ENCODE measurements at places on chromosomes 11 and 22. TPM values are rescaled to one million over a fixed set of nuclear protein-coding genes. Genes with fewer than 3 reads are reported as not detected.

GRCh38 chr11:2379466-2380174 is 2.5 kb downstream of the CD81 start:
- peak overlapping the region; percentile 77 for H3K27ac ChIP-seq
- no peak for DNase-seq
- no peaks in the 10 kb centered on the region for H3K36me3 ChIP-seq
- no peaks in the 10 kb centered on the region for H3K27me3 ChIP-seq

SOX6 gene
- 46.1 TPM for total RNA-seq

DNA sequence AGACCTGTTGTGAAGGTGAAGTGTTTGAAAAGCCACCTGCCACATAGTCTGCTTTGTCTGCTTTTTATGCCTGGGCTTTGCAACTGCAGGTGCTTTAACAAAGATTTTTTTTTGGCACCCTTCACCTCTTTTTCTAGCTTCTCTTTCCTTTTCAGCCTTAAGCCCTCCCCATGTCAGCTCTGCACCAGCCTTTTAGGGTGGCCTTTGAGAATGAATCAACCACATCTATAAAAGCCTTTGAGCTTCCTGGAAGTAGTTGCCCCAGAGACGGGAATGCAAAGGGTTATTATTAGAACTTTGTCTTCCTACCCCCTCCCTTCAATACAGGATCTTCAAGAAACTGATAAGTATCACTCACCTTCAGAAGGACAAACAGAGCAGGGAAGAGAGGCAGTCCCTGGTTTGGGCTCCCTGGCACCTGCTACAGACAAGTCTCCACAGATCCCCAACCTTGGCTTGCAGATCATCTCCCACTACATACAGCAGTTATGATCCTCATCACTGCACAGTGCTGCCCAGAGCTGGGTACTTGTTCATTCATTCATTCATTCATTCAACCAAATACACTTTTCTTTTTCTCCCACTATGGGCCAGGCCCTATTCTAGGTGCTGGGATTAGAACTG is 8.0 kb downstream of the PVALB start:
- DNase-seq: no peak
- no peak overlapping the region for H3K27ac ChIP-seq
- peaks cover 52% of the 10 kb centered on the region for H3K27me3 ChIP-seq
- H3K4me1 ChIP-seq: no peaks in the 10 kb centered on the region

DNA sequence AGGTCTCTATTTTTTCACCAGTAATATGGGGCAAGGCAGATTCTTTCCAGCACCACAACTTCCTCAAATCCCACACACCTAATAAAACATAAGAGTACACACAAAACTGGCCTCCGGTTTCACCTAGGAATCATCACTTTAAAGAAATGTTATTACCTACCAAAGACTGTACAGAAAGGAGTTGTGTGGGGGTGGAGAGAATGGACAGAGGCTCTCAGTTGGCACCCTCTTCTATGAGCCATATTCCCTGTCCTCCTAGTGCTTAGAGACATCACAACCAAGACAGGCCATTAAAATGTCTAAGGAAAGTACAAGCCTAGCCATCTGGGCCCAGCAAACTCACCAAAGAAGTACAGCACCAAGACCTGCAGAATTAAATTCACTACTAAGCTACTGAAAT is 56.1 kb downstream of the RBFOX2 start:
- H3K36me3 ChIP-seq: no peaks in the 10 kb centered on the region

- no peaks in the 10 kb centered on the region for H3K36me3 ChIP-seq
- no peak overlapping the region for H3K4me3 ChIP-seq
- H3K27me3 ChIP-seq: peaks cover 2% of the 10 kb centered on the region
- no peak overlapping the region for H3K27ac ChIP-seq
- no peaks in the 10 kb centered on the region for H3K4me1 ChIP-seq
- DNase-seq: no peak
These were observed 5.0 kb upstream of the RFPL3 start for GRCh38 chr22:32352681-32353080.

GRCh38 chr22:27877501-27877900 is 41.6 kb downstream of the PITPNB start:
- H3K4me1 ChIP-seq: peaks cover 92% of the 10 kb centered on the region
- H3K36me3 ChIP-seq: no peaks in the 10 kb centered on the region
- H3K27ac ChIP-seq: peak overlapping the region; percentile 72
- DNase-seq: no peak
- H3K27me3 ChIP-seq: no peaks in the 10 kb centered on the region
- peak overlapping the region; percentile 23 for H3K4me3 ChIP-seq

GRCh38 chr11:536841-537621 is at the start of gene LRRC56:
Gene LRRC56, plus strand, starts transcription at chr11:537527. Its CDS starts 3,158 bp downstream, at chr11:540685.
- no peaks in the 10 kb centered on the region for H3K27me3 ChIP-seq
- H3K4me3 ChIP-seq: peak within 1 kb of the TSS; percentile 81
- no peaks in the 10 kb centered on the region for H3K36me3 ChIP-seq
- peaks cover 5% of the 10 kb centered on the region for H3K4me1 ChIP-seq

OR2D2 gene
- not detected for total RNA-seq

DNA sequence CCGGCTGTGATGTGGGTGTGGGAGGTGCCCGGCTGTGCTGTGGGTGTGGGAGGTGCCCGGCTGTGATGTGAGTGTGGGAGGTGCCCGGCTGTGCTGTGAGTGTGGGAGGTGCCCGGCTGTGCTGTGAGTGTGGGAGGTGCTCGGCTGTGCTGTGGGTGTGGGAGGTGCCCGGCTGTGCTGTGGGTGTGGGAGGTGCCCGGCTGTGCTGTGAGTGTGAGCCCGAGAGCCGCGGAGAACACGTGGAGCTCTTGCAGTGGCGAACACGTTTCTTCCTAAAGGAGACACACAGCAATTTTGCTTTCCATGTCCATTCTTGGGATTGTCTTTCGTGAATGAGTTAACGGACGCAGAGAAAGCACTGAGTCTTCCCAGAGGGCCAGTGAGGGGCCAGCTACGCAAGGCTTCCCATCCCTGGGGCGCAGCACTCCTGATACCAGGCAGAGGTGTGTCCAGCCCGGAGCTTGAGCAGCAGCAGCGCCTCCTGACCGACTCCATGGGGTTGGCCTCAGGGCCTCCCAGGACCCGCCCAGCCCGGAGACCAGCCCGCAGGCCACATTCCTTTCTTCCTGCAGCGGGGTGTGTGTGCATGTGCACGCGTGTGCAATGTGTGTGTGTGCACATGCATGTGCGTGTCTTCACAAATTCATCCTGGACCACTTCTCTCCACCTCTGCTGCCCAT is 245.0 kb upstream of the B3GAT1 start:
- H3K27me3 ChIP-seq: peaks cover 14% of the 10 kb centered on the region
- H3K27ac ChIP-seq: no peak overlapping the region
- no peaks in the 10 kb centered on the region for H3K4me1 ChIP-seq
- H3K36me3 ChIP-seq: peaks cover 2% of the 10 kb centered on the region

GRCh38 chr22:30864441-30865420 is 103.8 kb downstream of the MORC2 start:
- H3K4me3 ChIP-seq: no peak overlapping the region
- H3K27ac ChIP-seq: no peak overlapping the region
- H3K27me3 ChIP-seq: no peaks in the 10 kb centered on the region

SCN3B gene
- 0.45 TPM for total RNA-seq

SCO2 gene
- total RNA-seq: 5.4 TPM

C11orf65 gene
- total RNA-seq: not detected

DNA sequence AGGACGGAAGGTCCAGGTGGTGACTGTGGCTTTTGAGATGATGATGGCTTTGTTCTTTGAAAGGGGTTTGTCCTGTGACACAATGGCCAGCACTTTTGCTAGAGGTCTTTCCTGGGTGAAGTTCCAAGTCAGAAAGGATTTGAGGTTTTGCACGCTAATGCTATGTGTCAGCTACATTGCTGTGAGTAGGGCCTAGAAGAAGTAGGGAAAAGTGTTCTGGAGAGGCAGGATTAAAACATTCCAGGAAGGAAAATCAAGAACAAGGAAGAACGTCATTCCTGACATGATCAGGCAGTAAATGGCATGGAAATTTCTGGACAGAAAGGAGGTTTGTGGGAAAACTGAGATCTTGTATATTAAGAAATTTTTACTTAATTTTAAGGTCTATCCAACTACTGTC is 290.7 kb downstream of the NTM start:
- H3K36me3 ChIP-seq: no peaks in the 10 kb centered on the region
- no peak overlapping the region for H3K4me3 ChIP-seq
- no peak for DNase-seq
- peaks cover 37% of the 10 kb centered on the region for H3K27me3 ChIP-seq
- H3K27ac ChIP-seq: no peak overlapping the region
- no peaks in the 10 kb centered on the region for H3K4me1 ChIP-seq
